Stimulated activated CD4-positive, alpha-beta T cell treated with anti-CD3 and anti-CD28 coated beads, Interleukin-1b, Interleukin-23, amount 100 ng/mL, for 24 hours (primary cell): ENCODE measurements at places on chromosomes 11 and 22.

GRCh38 chr11:79971255-79971654 lies 530.4 kb upstream of the TENM4 start:
- DNase-seq: no peak

- no peak for DNase-seq
Measured at GRCh38 chr11:117083011-117083935, 15.0 kb downstream of the SIK3 start.

DNA sequence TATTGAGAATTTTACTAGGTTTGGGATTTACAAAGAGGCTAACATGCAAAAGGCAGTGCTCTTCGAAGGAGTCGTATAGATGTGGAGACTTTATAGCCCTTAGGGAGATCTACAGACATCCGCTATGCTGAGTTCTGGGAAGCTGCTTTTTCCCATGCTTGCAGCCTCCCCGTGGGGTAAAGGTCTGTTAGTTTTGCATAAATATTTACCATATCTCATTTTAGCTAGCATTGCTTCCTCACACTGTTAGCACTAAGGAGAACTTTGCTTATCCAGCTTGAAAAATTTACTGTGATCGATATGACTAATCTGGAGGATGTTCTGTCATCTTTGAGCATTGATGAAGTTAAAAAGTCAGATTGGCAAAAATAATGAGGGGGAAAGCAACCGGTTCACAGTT lies 18.6 kb downstream of the ARHGEF12 start:
- DNase-seq: no peak

GRCh38 chr11:99718291-99718690 lies 697.5 kb downstream of the CNTN5 start:
- DNase-seq: no peak

- no peak for DNase-seq
Measured at GRCh38 chr22:50460938-50461337, 13.9 kb downstream of the SBF1 start.

DNA sequence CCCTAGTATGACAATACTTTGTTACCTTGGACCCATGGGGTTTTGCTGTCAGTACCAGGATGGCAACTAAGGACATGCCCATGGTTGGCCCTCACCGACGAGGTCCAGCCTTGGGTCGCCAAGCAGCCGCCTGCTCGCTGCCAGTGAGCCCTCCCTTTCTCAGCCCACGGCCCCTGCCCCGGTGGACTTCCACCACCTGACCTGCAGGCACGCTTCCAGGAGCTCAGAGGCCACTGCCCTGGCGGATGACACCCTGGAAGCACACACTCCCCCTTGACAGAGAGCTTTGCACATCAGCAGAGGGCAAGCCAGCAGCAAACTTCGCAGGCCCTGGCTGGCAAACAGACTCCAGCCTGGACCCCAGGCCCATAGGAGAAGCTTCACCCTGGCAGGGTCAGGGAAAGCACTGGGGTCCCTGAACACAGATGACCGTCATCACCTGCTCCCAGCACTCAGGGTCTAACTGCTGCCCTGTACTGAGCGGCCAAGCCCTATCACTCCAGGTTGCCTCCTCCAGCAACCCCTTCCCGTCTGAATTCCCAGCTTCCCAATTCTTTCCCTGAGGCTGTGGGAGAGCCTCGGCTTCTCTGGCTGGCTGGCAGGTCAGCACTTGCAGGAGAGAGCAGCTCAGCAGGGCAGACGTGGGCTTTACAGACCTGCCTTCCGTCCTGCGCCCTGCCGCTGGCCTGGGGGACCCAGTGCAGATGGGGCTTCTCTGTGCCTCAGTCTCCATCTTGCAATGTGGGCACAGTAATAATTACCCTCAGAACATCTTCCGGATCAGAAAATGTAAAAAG lies 2.7 kb upstream of the PPARA start:
- DNase-seq: no peak

DNA sequence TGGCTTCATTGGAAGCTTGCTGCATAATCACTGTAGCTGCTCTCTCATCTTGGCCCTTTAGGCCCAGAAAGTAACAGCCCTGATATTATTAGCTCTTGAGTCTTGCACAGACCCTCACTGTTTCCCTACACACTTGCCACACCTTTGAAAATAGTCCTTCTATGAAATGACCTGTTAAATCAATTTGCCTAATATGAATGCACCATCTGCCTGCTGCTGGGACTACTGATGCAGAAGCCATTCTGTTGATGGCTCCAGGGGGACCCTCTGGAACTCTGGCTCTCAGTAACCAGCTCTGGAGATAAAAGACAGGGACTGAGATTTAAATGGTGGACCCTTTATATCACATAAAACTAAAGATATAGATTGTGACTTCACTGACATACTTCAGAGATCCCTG lies 14.7 kb upstream of the AMPD3 start:
- no peak for DNase-seq

GRCh38 chr11:2776351-2777061 lies 76.7 kb upstream of the KCNQ1OT1 start:
- no peak for DNase-seq

GRCh38 chr11:95248666-95249467 lies 17.9 kb upstream of the SESN3 start:
- DNase-seq: no peak

GRCh38 chr11:615504-616319 lies at the start of gene IRF7:
TSS of gene IRF7 (minus strand) at chr11:615950. CDS start at chr11:615364, 586 bp downstream.
- peak; percentile 82 for DNase-seq

DNA sequence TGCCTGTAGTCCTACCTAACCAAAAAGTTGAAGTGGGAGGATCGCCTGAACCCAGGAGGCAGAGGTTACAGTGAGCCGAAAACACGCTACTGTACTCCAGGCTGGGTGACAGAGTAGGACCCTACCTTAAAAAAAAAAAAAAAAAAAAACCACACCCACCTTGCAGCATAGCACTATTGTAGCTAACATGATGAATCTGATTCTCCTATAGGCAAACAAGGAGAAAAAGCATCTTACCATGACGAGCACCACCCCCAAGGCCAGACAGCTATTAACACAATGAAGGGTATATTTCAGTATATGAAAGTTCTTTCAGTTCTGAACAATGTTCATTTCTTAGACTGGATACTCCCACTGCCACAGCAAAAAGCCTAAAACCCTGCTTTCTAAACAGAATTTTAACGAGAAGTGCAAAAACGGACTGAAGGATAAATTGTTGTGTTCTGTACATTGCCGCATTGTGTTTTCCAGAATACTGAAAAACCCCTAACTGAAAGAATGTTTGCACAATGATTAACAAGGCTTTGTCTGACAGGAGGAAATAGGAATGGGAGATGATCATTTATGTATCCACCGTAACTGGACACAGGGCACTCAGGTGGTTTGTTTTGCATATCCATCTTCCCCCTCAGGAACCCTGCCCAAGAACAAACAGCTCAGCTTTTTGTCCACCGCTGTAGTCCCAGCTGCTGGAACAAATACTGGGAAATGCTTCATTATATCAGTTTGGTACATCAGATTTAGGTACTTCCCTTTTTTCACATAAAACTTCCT lies 8.9 kb downstream of the PISD start:
- no peak for DNase-seq
